Thoracic aorta (tissue), 2 donors: ENCODE measurements at places on chromosomes 13 and 19.

DNA sequence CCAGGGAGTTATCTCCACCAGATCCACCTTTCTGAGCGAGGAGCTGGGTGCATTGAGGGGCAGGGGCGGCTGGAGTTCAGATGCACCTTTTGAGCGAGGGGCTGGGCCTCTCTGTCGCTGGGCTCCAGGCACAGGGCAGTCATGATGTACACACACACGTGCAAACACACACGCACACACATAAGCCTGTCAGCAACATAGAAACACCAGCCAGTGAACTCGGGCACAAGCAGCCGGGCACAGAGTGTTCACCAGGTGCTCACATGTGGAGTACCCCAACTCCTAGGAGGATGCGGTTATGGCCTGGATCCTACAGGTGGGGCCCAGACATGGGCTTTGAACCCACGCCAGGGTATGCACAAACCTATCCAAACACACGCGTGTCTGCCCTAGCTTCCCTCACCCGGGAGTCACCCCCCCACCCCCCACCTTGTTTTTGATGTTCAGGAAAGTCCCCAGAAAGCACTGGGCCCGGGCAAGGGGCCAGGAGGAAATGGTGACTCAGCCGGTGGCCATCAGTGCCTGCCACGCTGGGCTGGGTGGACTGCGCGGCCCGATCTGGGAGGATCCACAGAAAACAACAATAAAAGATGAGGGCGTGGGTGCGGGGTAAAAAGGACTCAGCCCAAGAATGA, 13.3 kb downstream of the ARRDC2 start:
- peak overlapping the region; percentile 98 for H3K27ac ChIP-seq
- DNase-seq, result peak; percentile 77
- H3K27me3 ChIP-seq, result no peaks in the 10 kb centered on the region
- H3K36me3 ChIP-seq, result no peaks in the 10 kb centered on the region

- H3K27me3 ChIP-seq, result no peaks in the 10 kb centered on the region
- no peak overlapping the region for H3K4me3 ChIP-seq
- no peak overlapping the region for H3K27ac ChIP-seq
- no peaks in the 10 kb centered on the region for H3K4me1 ChIP-seq
Measured at GRCh38 chr13:103287659-103288058, 221.4 kb upstream of the SLC10A2 start.

DNA sequence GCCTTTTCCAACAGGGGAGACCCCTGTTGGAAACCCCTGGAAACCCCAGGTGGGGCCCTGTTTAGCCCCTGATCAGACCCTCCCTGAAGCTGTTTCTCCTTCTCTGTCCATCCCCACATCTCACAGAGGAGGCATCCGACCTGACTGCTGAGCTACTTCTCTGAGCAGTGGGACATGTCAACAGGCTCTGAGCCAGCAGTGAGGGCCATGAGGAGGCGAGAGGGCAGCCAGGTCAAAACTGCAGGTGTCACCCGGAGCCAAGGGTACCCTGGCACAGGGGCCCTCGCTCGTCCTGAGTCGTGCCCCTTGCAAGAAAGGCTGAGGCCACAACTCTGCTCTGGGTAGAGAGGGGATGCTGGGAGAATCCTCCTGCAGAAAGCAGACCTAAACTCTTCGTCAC, 13.6 kb downstream of the PEPD start:
- H3K36me3 ChIP-seq, result peaks cover 10% of the 10 kb centered on the region
- no peak overlapping the region for H3K4me3 ChIP-seq
- no peaks in the 10 kb centered on the region for H3K27me3 ChIP-seq
- H3K27ac ChIP-seq, result no peak overlapping the region
- no peaks in the 10 kb centered on the region for H3K4me1 ChIP-seq
- DNase-seq, result no peak

GRCh38 chr19:379796-380195, 29.2 kb downstream of the C2CD4C start:
- H3K36me3 ChIP-seq, result no peaks in the 10 kb centered on the region
- H3K4me1 ChIP-seq, result no peaks in the 10 kb centered on the region
- peaks cover 3% of the 10 kb centered on the region for H3K27me3 ChIP-seq
- DNase-seq, result no peak
- H3K27ac ChIP-seq, result no peak overlapping the region

DNA sequence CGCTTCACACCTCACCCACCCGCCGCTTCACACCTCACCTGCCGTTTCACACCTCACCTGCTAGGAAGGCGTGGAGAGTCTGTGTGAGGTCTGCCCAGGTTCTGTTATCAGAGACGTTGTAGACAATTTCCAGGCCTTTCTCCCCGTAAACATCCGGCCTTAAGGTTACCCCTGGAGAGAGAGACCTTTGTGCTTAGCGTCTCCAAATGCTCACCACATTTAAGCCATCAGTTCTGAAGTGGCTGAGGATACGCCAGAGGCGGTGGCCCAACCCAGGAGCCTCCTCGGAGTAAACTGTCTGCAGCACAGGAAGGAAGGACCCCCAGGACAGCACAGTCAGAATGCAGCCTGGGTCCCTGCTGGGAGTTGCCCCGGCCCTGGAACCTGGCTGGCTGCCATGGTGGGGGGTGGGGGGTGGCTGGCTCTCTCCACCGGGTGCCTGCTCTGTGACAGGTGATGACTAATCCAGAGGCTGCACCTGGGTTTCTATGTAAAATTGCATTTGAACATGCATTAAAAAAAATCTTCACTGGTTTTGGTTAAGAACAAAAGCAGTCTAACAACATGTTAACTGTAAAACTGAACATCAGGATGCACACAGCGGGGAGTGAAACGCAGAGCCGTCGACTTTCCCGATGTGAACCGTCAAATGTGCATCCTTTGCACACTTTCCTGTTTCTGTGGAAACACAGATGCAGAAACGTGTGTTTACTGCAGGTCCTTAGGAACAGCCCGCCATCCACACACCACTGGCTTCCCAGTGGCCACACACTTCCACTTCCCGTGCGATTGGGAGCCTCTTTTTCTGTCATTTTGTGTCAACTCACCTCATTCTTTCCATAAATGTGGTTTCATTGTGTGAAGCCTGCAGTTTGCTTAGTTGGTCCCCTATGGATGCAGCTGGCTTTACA, 4.5 kb downstream of the ATP4B start:
- H3K36me3 ChIP-seq, result no peaks in the 10 kb centered on the region
- DNase-seq, result no peak
- no peaks in the 10 kb centered on the region for H3K27me3 ChIP-seq
- H3K4me3 ChIP-seq, result no peak overlapping the region
- H3K27ac ChIP-seq, result no peak overlapping the region

- H3K27me3 ChIP-seq, result no peaks in the 10 kb centered on the region
- no peak overlapping the region for H3K4me3 ChIP-seq
- H3K27ac ChIP-seq, result no peak overlapping the region
- DNase-seq, result no peak
- H3K4me1 ChIP-seq, result no peaks in the 10 kb centered on the region
Measured at GRCh38 chr13:52961256-52961910, 67.2 kb upstream of the OLFM4 start.

DNA sequence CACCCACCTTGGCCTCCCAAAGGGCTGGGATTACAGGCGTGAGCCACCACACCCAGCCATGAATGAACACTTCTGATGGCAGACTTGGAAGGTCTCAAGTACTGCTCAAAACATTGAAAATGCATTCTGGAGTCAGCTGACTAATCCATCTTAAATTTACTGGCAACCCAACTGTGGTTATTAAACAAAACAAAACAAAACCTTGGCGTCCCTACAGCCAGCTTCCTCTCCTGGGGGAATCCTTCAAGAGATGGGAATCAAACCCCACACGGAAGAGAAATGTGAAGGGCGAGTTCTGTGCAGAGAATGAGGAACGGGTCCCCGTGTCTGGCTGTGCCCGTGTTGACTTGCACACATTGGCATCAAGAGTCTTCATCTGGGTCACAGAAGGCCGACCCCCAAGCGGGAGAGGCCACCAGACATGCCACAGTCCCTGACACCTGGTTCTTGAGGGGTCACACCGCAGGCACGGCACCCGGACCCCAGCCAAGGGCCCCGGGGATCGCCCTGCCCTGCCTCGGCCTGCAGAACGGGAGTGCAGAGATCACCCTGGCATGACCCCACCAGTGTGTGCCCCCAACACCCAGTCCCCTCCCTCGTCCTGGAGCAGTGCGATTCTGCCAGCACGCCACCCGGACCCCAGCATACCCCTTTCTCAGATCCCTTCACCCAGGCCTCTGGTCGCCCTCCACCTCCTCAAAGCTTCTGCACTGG, 3.2 kb downstream of the MAP2K2 start:
- no peak overlapping the region for H3K4me3 ChIP-seq
- H3K27ac ChIP-seq, result no peak overlapping the region
- H3K27me3 ChIP-seq, result no peaks in the 10 kb centered on the region
- peaks cover 22% of the 10 kb centered on the region for H3K36me3 ChIP-seq
- no peak for DNase-seq

GRCh38 chr19:35692010-35692409, 12.3 kb upstream of the ZBTB32 start:
- H3K36me3 ChIP-seq, result no peaks in the 10 kb centered on the region
- H3K27ac ChIP-seq, result no peak overlapping the region
- H3K4me3 ChIP-seq, result no peak overlapping the region
- no peaks in the 10 kb centered on the region for H3K4me1 ChIP-seq
- DNase-seq, result no peak
- no peaks in the 10 kb centered on the region for H3K27me3 ChIP-seq

DNA sequence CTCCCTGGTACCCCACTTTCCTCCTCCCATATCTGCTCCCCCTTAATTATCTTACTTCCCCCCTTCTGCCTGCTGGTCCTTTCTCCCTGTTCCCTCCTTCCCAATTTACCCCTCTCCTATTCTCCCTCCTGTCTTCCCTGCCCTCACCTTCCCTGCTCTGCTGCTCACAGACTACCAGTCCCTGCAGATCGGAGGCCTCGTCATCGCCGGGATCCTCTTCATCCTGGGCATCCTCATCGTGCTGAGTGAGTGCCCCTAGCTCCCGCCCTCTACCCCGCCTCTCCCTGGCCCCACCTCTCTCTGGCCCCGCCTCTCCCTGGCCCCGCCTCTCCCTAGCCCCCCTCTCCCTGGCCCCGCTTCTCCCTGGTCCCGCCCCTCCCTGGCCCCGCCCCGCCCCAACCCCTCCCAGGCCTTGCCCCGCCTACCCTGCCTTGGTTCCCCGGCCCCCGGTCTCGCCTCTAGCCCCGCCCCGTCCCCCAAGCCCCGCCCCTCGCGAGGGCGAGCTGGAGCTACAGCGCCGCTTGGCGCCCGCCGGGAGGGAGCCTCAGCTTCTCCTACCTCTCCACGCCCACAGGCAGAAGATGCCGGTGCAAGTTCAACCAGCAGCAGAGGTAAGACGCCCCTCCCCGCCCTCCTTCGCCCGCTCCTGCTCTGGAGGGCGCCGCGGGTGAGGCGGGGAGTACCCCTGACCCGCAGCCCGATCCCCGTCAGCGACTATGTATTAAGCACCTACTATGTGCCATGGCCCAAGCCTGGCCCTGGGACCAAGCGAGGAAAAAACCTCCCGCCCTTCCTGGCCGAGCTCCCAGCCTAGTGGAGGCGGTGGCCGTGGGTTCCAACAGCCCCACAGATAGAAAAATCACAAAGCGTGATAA, 1.9 kb upstream of the FXYD7 start:
- H3K4me1 ChIP-seq, result peaks cover 19% of the 10 kb centered on the region
- no peaks in the 10 kb centered on the region for H3K36me3 ChIP-seq
- DNase-seq, result peak; percentile 87
- H3K27ac ChIP-seq, result peak overlapping the region; percentile 73
- H3K27me3 ChIP-seq, result no peaks in the 10 kb centered on the region

GRCh38 chr13:32033744-32034143, 2.2 kb downstream of the FRY start:
- no peaks in the 10 kb centered on the region for H3K36me3 ChIP-seq
- H3K4me1 ChIP-seq, result peaks cover 16% of the 10 kb centered on the region
- no peak overlapping the region for H3K27ac ChIP-seq

GRCh38 chr13:95656386-95657015, 12.0 kb upstream of the DZIP1 start:
- no peaks in the 10 kb centered on the region for H3K36me3 ChIP-seq
- H3K4me1 ChIP-seq, result no peaks in the 10 kb centered on the region
- DNase-seq, result no peak
- no peak overlapping the region for H3K27ac ChIP-seq

- H3K4me3 ChIP-seq, result no peak overlapping the region
- peaks cover 2% of the 10 kb centered on the region for H3K4me1 ChIP-seq
- H3K27ac ChIP-seq, result no peak overlapping the region
- H3K36me3 ChIP-seq, result peaks cover 5% of the 10 kb centered on the region
- DNase-seq, result no peak
Measured at GRCh38 chr19:40744554-40745401, 5.5 kb downstream of the ACTMAP start.

DNA sequence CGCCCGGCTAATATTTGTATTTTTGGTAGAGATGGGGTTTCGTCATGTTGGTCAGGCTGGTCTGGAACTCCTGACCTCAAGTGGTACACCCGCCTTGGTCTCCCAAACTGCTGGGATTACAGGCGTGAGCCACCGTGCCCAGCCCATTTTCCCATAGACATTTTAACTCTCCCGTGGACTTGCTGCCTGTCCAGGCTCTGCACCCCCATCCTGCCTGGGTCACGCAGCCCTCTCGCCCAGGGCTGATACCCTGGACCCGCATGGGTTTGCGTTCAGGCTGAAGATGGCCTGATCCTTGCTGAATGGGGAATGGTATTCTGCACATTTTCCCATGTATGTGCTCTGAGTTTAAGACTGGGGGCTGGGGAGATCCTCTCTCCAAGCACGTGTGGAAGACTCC, 46.0 kb upstream of the RANBP3 start:
- H3K4me1 ChIP-seq, result no peaks in the 10 kb centered on the region
- peaks cover 16% of the 10 kb centered on the region for H3K36me3 ChIP-seq
- H3K27ac ChIP-seq, result peak overlapping the region; percentile 44
- no peak for DNase-seq
- H3K4me3 ChIP-seq, result no peak overlapping the region

DNA sequence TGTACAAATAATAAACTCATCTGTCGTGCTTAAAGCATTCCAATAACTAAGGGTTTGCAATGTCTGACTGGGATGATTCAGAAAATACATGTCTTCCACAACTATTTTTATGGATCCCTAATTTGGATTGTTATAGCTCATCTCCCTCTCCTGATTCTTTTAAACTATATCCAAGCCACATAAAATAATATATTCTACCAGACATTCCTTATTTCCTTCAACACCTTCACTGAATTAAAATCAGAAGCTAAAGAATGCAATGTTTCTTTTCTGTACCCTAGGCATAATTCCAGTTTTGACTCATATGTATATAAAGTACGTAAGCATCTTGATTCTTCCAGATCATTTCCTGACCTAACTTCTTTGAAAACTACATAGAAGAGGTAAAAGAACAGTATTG, 420.4 kb downstream of the EFNB2 start:
- H3K27ac ChIP-seq, result no peak overlapping the region
- no peak for DNase-seq
- H3K4me1 ChIP-seq, result no peaks in the 10 kb centered on the region
- no peak overlapping the region for H3K4me3 ChIP-seq
- no peaks in the 10 kb centered on the region for H3K36me3 ChIP-seq

- H3K4me3 ChIP-seq, result no peak overlapping the region
- no peak for DNase-seq
- H3K4me1 ChIP-seq, result no peaks in the 10 kb centered on the region
- H3K27me3 ChIP-seq, result no peaks in the 10 kb centered on the region
Measured at GRCh38 chr19:28563964-28564921, 648.7 kb downstream of the UQCRFS1 start.

DNA sequence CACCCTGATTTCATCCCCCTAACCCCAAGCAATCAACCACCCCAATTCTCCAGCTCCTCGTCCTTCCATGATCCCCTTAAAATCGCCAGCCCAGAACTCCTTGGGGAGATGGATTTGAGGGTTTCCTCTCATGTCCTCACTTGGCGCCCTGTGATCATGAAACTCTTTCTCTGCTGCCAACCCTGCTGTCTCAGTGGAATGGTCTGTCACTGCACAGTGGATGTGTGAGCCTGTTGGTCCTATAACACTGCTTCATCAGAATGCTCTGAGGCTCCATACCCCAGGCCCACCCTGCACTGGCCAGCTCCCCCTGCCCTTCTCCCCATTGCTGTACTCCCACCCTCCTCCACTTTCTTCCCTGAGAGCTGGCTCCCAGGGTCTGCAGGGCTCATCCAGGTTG, 12.6 kb upstream of the ZNF792 start:
- no peak for DNase-seq
- no peaks in the 10 kb centered on the region for H3K4me1 ChIP-seq
- H3K27me3 ChIP-seq, result no peaks in the 10 kb centered on the region
- no peak overlapping the region for H3K27ac ChIP-seq
